ENCODE measurements at places on chromosomes 3 and 15. TPM values are rescaled to one million over a fixed set of nuclear protein-coding genes. Genes with fewer than 3 reads are reported as not detected.
A peak's percentile ranks its signal among the peaks of the same experiment; 100 is the strongest.

DNA sequence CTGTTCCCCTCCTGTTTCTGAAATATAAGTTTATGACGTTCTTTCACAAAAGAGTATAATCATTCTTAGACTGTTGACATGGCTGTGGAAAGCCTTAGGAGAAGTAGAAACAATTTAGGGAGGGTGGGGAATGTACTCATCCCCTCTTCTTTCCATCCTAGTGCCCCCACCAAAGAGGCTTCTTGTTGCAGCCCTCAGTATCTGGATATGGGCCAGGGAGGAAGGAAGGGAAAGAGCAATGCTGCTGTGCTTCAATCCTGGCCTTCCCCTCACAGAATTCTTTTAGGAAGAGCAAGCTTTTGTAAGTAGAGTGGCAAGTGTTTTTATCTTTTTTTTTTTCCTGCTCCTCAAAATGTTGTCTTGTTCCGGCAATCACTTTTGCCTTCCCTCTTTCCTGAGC lies 1.7 kb downstream of the INAFM2 start:
- DNase-seq: no peak

DNA sequence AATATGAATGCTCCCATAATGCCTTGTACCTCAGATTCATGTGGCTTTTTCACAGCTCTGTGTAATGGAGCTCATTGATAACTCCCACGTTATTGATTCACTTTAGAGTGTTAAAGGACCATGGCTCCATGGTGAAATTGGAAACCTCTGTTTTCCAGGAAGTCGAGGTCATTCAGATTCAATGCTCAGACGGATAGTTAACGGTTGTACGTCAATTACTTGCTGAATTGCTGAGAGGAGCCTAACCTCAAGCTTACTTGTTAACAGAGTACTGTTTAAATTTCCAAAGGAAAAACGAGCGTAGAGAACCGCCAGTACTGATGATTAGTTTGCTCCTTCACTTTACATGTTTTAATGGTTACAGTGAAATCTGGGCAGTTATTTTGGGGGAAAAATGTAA lies 11.1 kb downstream of the ABHD17C start:
- DNase-seq: no peak

GRCh38 chr15:63079947-63080626 lies 37.5 kb downstream of the TPM1 start:
- DNase-seq: no peak

DNA sequence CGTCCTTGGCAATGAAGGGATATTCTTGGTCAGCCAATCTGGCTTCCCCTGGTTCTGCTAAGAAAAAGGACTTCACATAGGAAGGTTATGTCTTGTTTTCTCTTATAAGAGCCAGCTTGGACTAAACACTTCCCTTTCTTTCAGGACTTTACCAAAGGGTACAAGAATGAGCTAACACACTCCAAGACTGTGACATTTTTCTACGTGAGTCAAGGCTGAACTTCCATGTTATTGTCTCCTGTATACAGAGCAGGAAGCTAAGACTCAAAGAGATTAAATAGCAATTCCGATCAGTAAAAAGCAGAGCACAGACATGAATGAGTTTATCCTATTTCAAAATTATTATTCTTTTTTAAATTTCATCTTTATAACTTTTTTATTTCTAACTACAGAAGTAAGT lies 63.3 kb upstream of the STT3B start:
- peak; percentile 3 for DNase-seq

DNA sequence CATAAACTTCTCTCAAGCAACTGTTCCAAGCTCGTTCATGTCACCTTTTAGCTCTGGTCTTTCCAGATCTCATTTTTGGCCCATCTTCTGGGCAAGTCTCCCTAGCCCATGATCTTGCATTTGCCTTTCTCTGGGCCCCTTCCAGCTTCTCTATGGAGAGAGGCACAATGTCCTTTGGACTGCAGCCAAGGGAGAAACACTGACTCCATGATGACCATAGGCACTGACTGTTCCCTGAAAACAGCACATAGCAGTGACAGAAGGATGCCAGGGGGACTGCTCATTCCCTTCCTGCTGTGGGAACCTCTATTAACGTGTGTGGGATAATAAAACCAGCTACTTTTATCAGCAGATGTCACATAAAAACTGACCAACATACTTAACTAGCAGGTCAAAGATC lies 60.3 kb downstream of the STRIT1 start:
- no peak for DNase-seq

GOLGA6L7 gene
- total RNA-seq: not detected

DNA sequence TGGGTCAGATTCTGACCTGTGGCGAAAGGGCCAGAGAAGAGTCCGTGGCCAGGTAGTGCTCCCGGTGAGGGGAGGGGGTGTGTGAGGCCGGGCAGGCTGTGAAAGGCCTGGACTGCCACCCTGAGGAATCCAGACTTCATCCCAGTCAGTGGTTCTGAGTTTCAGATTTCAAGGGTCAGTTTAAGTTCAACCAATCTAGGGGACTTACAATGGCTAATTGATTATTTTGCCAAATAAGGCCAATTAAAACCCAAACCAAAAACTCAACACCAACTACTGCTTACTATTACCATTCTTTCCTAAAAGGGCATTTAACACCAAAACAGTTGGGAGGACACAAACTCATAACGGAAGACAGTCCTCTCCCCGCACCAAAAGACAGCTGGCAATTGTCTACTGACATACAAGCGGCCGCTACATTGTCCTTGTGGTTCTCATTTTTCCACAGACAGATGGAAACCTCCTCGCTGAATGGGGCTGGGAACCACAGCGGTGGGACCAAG lies 30.5 kb downstream of the TMEM44 start:
- no peak for DNase-seq

DNA sequence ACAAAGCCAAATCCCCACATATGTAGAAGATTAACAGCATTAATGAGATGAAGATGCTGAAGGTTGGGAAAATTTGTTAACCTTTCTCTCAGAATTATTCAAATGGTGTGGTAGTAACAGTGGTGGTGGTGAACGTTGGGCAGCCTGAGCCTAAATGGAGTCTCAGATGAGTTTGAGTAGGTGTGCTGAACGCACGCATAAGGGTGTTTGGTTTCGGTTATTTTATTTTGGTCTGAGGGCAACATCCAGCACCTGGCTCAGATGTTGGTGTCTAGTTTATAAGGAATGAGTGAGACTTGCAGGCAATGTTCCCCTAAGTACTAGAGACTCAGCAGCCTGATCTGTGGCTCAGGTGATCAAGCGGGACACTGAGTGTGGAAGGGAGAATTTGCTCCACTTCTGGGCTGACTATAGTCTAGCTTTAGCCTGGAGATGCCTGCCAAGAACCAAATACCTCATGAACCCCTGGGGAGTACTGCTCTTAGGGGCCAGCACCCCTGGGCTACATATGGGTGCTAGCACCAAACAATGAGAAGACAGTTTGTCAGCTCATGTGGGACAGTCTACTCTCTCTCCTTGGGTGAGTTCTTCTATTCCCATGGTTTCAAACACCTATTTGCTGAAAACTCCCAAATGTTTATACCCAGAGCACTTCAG lies 39.5 kb upstream of the ATP2C1 start:
- DNase-seq: no peak

DNA sequence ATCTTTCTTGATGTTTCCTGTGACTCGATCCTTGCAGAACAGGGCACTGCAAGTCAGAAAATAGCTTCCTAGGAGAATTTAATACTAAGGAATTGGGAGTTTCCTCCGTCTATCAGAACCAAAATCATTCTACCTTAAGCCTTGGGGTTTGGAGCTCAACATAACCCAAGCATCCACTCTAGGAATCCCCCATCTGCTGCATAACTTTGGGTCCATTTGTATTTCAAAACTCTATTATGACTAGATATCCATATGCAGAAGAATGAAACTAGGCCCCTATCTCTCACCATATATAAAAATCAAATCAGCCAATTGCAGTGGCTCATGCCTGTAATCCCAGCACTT lies 61.7 kb upstream of the AKAP13 start:
- DNase-seq: no peak

DNA sequence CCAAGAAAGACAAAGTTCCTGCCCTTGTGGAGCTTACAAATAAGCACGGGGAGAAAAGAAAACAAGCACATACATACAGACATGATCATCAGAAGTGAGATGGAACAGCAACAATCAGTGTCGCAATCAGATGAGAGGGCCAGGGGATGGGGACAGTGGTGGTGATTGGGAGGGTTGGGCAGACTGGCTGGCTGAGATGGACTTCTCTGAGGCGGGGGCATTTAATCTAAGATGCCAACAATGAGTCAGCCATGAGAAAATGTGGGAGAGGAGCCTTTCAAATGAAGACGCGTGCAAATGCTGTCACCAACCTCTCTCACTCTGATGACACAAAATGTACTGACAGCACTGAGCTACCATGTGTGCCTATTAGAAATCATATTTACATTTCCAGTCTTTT lies 81.4 kb downstream of the NCEH1 start:
- peak; percentile 60 for DNase-seq

GRCh38 chr3:71581457-71582035 lies 2.0 kb downstream of the FOXP1 start:
- peak; percentile 92 for DNase-seq

KBTBD13 gene
- total RNA-seq: 0.17 TPM

- no peak for DNase-seq
These were observed 22.0 kb upstream of the RBSN start for GRCh38 chr3:15120986-15121385.

LXN gene
- 7.2 TPM for total RNA-seq

PODXL2 gene
- total RNA-seq: 1.7 TPM

CCDC12 gene
- total RNA-seq: 54.8 TPM

- DNase-seq: no peak
These were observed 401.4 kb downstream of the TBL1XR1 start for GRCh38 chr3:176795891-176796290.

GOLGA6L4 gene
- total RNA-seq: 0.50 TPM

DNA sequence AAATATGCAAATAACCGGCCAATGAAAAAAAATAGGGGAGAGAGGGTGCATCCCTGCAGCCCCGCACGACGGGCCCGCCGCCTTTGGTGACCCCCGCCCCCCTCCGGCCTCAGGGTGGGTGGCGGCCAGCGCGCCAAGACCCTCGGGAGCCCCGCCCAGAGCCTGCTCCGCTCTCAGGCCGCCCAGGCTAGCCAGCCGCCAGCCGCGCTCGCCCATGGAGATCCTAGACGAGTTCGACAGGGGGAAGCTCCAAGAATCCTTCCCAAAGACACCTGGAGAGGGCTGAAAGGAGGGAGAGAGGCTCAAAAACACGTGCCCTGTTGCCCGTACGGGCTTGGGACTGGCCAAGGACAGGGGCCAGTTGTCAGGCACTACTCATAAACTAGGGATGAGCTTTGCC lies 434.0 kb downstream of the NR2F2 start:
- peak; percentile 55 for DNase-seq
